ENCODE measurements at places on chromosomes 2 and 18.

- DNase-seq: no peak
Measured at GRCh38 chr18:55783921-55784320, 195.9 kb upstream of the TCF4 start.

- no peak for DNase-seq
Measured at GRCh38 chr2:20585710-20586594, 64.9 kb downstream of the HS1BP3 start.

- no peak for DNase-seq
Measured at GRCh38 chr18:55447672-55448018, 140.3 kb downstream of the TCF4 start.

GRCh38 chr2:40737180-40737579 is 285.3 kb upstream of the SLC8A1 start:
- no peak for DNase-seq

DNA sequence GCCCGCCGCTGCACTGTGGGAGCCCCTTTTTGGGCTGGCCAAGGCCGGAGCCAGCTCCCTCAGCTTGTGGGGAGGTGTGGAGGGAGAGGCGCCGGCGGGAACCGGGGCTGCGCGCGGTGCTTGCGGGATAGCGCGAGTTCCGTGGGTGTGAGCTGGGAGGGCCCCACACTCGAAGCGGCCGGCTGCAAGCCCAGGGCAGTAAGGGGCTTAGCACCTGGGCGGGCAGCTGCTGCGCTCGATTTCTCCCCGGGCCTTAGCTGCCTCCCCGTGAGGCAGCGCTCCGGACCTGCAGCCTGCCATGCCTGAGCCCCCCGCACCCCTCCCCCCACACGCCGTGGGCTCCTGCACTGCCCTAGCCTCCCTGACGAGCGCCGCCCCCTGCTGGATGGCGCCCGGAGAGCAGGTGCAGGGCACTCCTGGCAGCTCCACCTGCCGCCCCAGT is 124.4 kb downstream of the CCDC178 start:
- peak; percentile 45 for DNase-seq

- DNase-seq: no peak
Measured at GRCh38 chr2:231911381-231911780, 14.8 kb downstream of the NPPC start.

GRCh38 chr2:86020984-86021383 is 84.7 kb downstream of the POLR1A start:
- DNase-seq: no peak

DNA sequence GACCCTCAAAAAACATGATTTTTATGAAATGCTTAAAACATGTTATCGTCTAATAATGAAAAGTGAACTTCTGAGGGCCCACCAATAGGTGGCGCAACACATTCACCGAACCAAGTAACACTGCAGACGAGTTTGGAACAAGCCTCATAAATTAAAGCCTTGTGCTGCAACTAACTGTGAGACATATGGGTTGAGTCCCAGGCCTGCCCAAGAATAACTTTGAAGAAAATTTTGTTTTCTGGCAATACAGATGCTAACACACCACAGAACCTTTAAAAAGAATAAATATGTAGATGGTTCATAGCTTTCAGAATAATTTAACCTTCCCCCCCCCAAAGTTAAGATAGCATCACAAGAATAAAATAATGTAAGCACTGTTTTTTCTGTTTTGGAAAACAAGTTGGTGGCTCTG is 285.9 kb downstream of the RNF144A start:
- DNase-seq: peak; percentile 29

DNA sequence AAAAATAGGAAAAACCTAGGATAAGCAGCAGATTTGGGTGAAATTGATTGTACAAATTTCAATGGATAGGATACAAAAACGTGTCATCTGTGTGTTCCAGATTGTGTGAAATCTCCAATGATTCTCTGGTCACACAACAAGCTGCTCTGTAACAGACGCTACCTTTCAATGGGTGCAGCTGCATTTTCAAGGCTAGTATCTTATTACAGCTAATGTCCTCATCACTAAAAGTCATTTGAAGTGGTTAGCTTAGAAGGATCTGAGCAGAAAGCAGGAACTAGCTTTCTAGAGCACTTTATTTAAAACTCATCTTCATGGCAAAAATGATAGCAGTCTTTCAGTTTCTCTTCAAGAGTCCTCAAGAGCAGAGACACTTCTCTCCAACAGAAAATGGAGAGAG is 364.6 kb downstream of the LRP1B start:
- no peak for DNase-seq

All from ELF-1 (cell line).